Motor neuron (in vitro differentiated cells): ENCODE measurements at places on chromosomes 5 and 9. TPM values are rescaled to one million over a fixed set of nuclear protein-coding genes. Genes with fewer than 3 reads are reported as not detected.

GRCh38 chr9:68996462-68996861 is 17.5 kb downstream of the PRKACG start:
- ATAC-seq = no peak

The DPYSL3 gene
- 696 and 708 TPM in 2 replicates for total RNA-seq

The PLPPR1 gene
- 37.5 and 39.2 TPM in 2 replicates for total RNA-seq

The RGS7BP gene
- 0.19 and 0.45 TPM in 2 replicates for total RNA-seq
